ENCODE measurements at places on chromosomes 11 and 22. TPM values are rescaled to one million over a fixed set of nuclear protein-coding genes. Genes with fewer than 3 reads are reported as not detected.

- no peak for DNase-seq
Observed at GRCh38 chr11:18599739-18600230, at the start of gene MISFA. MISFA (plus strand) TSS chr11:18599789; CDS start chr11:18599929, 140 bp downstream.

- no peak for DNase-seq
Observed at GRCh38 chr11:76069001-76069400, 137.3 kb downstream of the WNT11 start.

DNA sequence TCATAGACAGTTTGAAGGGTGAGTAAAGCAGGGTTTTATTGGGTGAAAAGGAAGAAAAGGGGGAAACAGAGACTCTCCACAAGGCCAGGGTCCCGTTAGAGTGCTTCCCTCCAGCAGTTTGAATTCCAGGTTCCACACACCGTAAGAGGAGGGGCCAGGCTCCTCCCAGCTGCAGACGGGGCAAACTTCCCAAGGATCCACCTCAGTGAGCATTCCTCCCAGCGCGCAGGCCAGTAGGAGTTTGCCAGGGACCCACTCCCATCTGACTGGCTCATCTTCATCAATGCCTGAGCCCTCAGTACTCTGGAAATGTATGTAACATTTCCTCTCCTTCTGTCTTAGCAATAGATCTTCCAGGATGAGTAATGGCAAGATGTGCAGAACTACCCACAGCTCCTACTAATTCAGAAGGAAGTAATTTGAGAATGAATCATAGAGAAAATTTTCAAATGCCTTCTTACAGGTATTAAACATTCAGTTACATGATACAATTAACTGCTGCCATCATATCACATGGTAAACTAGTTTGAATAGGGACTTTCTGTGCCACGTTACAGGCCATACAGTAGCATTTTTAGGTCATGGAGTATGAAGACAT is 34.0 kb upstream of the TRPC6 start:
- DNase-seq: peak; percentile 1

DNA sequence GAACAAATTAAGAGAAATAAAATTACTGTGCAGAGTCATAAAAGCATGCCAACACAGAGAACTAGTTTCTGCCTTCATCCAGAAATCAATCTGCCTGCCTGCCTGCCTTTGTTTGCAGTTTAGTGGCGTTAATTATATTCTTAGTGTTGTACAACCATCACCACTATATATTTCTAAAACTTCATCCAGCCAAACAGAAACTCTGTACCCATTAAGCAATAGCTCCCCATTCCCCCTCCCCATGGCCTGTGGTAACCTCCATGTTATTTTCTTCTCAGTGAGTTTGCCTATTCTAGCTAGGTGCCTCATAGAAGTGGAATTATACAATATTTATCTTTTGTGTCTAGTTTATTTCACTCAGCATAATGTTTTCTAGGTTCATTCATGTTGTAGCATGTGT is 183.2 kb upstream of the TBCEL start:
- no peak for DNase-seq

DNA sequence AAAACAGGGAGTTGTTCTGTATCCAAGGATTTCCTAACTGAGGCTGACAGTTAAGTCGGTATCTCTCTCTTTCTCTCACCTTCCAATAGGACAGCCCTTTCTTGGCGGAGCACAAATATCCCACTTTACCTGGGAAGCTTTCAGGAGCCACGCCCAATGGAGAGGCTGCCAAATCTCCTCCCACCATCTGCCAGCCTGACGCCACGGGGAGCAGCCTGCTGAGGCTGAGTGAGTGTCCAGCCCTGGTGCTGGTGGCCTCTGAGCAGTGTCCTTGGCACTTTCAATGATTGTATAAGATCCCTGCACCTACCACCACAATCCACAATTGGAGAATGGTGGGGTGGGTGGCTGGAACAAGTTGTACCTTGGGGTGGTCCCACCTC is 33.7 kb downstream of the CYB5R2 start:
- no peak for DNase-seq

DNA sequence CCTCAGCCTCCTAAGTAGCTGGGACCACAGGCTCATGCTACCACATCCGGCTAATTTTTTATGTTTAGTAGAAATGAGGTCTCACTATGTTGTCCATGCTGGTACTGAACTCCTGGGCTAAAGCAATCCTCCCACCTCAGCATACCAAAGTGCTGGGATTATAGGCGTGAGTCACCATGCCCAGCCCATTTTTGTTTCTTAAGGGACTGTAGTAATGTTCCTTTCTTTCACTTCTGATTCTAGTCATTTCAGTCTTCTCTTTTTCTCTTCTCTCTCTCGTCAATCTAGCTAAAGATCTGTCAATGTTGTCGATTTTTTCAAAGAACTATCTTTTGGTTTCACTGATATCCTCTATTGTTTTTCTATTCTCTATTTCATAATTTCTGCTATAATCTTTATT is 111.0 kb upstream of the APOA1 start:
- DNase-seq: no peak

GRCh38 chr11:119052163-119052814 is 4.7 kb downstream of the HYOU1 start:
- DNase-seq: no peak

DNA sequence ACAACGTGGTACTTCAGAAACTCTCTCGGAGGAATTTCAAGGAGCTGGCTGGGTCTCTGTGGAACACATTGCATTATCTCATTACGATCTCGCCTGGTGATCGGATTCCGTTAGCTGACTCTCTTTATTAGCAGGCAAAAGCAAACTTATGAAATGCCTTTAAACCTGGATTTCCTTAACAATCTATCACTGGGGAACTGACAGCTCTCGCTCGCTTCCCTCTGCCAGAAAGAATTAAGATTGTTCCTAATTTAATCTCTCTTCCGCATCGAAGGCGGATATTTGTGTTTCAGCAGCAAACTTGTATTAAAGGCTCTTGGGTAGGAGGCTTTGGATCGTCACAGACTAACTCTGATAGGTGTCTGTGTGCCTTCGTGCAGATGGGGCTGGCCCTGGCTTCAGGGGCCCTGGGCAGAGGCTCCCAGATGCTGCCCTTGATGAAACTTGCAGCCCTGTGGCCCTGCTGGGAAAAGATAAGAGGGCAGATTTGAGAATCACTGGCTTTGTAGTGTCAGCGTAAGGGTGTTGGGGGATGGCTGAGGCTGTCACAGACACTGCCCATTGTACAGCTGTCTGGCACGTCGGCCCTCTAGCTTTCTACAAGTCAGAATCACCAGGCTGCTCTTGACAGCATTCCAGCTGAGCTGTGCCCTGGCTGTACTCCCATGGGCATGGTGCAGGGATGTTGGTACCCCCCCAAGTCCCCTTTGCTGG is 162.2 kb upstream of the NECTIN1 start:
- no peak for DNase-seq

GRCh38 chr11:16287630-16288280 is 68.6 kb downstream of the SOX6 start:
- peak; percentile 28 for DNase-seq

DNA sequence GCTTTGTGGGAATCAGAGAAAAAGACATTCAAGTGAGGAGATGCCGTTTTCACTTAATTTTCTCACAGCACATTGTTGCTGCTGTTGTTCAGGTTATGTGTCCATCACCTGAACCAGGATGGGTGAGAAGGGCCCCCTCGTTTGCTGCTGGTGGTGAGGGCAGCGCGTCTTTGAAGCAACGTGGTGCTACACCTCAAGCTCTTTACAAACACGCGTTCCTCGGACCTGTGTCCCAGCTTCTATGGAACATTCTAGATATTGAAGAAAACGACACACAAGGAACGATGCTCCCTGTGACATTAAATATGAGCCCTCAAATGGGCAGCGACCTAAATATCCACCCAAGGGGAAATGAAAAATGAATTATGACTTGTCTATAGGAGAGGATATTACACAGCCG is 418.6 kb downstream of the MN1 start:
- no peak for DNase-seq

DNA sequence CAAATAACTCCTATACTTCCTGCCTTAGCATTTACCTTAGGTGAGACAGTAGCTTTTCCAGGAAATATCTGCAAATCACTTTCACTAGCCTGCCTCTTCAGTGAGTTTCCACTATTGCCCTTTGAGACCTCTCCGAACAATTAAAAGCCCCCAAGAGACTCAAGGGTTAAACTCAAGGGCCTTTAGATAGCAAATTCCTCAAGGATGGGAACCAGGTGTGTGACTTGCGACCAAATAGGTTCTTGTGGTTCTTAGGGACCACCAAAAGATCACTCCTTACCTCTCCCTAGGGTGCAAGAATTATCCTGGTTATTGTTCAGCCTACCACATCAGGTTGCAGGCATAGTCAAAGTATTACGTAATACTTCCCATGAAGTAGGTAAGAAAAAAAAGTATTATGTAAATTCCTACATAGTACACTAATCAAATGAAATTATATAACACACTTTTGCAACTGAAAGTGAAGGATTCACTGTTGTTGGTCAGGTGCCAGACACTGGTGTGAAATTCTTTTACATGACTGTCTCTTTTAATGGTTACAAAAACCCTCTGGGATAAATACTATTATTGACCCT is 1.4 kb upstream of the RDX start:
- no peak for DNase-seq

DNA sequence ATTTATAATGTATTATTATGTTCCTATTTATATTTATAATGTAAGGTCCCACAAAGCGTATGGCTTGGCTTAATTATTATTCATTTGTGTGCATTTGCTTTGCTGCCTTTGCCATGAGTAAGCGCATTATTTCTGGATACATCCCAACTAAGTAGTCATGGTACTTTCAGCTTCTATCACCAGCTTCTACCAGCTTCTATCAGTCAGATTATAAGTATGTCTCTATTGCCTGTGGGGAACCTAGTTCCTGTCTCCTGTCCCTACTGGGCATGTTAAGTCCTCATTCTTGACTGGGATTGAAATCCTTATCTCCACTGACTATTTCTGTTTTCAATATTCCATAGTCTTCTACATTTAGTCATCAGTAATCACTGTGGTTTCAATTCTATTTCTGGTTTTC is 33.5 kb upstream of the OR10W1 start:
- no peak for DNase-seq

DNA sequence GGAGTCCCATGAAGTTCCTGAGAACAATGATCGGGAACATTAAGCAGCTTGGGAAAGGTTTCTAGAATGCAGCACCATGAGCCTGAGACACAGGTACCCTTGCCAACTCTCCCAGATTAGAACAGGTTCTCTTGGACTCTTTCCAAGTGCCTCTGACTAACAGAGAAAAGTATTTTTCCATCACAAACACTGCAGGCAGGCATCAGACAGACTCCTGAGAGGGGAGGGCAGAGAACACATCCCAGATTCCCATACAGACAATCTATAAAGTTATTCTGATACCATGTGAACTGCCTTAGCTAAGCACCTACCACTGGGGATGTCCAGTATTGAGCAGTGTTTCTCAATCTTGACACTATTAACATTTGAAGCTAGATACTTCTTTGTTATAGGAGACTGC is 27.3 kb downstream of the SERGEF start:
- no peak for DNase-seq

GRCh38 chr22:32958001-32958400 is 100.2 kb downstream of the SYN3 start:
- no peak for DNase-seq

DNA sequence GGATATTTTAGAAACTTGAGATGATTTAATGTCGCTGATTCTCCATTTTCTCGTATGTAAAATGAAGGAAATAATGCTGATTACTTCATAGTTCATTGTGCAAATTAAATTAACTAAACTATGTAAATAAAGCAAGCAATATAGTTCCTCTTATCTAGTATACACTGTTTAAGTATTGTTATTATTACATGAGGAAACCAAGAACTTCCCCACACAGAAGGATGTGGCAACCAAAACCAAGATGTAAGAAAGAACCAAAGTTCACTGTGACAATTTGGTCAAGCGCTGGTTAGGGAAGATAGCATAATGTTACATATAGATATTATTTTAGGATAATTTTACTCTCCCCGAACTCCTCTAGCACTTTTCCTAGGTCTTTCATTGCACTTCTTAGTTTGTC is 103.2 kb downstream of the XKR3 start:
- no peak for DNase-seq

GRCh38 chr11:72436661-72437060 is 2.3 kb upstream of the CLPB start:
- DNase-seq: no peak

DNA sequence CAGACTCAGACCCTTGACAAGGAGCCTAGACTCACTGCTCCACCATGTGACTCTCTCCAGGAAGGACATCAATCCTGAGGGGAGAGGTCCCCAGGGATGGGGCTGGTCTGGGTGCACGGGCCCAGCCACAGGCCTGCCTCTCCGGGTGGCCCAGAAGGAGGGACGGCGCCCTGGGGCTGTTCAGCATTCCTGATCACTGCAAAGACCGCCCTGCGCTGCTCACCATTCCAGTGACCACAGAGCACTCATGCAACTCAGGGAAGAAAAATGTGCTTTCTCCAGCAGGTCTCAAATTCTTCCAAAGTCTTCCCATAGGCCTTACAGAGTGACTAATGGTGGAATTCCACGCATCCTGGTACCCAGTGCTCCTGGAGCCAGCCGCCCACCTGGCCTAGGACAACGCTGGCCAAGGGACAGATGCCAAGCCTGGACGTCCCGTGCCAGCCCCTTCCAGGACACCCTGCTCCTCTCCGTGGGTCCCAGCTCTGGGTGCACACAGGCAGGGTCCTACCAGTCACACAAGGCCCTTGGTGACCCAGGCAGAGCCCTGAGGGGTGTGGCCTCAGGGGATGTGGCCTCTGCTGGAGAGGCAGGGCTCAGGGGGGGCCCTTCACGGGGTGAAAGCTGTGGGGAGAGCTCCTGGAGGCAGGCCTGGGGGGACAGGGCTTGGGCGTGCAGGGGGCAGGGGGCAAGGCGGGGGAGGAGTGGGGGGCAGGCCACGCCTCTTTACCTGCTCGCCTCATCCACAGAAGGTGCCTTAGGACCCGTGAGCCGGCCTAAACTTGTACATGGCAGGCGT is 178.8 kb downstream of the IGLL1 start:
- no peak for DNase-seq

DNA sequence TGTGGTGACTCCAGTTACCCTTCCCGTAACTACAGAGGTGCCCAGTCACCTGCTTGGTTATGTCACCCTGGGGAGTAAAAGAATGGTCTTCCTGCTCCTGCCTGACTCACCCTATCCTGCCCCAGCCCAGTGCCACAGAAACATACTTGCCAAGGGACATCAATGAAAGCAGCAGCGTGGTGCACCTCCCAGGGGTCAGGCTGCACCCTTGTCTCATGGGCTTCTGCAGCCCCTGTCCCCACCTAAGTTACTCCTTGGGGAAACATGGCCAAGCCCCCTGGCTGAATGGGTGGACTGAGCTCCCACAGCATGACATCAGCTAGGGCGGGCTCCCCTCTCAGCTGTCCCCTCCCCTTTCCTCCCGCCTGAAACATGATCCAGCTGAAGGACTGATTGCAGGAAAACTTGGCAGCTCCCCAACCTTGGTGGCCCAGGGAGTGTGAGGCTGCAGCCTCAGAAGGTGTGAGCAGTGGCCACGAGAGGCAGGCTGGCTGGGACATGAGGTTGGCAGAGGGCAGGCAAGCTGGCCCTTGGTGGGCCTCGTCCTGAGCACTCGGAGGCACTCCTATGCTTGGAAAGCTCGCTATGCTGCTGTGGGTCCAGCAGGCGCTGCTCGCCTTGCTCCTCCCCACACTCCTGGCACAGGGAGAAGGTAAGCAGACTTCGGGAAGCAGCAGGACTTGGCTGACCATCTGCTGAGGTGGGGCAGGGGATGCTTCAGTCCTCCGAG is at the start of gene HTR3A:
TSS of gene HTR3A (plus strand) at position 368 of the 730 bp plus-strand sequence. CDS start at position 586, 218 bp downstream.
- DNase-seq: no peak

GRCh38 chr11:2077061-2077802 is 62.0 kb downstream of the IGF2 start:
- no peak for DNase-seq

BRSK2 gene
- polyA plus RNA-seq: 1.7 TPM

EMID1 gene
- polyA plus RNA-seq: 88.8 TPM

HSCB gene
- 24.3 TPM for polyA plus RNA-seq

DENND6B gene
- polyA plus RNA-seq: 11.9 TPM

KRTAP5-4 gene
- polyA plus RNA-seq: not detected

TYR gene
- 0.09 TPM for polyA plus RNA-seq

SLC22A12 gene
- polyA plus RNA-seq: 3.3 TPM

TRPC6 gene
- 10.7 TPM for polyA plus RNA-seq

TTC28 gene
- 43.1 TPM for polyA plus RNA-seq
